ENCODE measurements at places on chromosomes 6 and 20.

- no peak for DNase-seq
Observed at GRCh38 chr6:112951829-112952228, 604.7 kb downstream of the RFPL4B start.

DNA sequence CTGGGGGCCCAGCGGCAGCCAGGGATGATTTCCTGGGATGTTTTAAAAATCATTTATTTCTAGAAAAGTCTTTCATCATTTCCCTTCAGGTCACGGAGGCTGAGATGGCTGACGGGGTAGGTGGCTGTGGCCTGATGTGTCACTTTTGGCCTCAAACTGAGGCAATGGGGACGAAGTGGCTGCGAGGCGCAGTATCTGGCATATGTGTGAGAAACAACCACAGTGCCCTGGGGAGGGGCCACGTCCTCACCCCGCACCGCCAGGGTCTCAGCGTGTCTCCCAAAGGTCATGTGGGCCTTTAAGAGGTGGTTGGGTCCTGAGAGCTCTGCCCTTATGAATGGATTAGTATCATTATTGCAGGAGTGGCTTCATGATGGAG lies 120.0 kb downstream of the CEBPB start:
- no peak for DNase-seq

GRCh38 chr20:64160118-64160517 lies 4.1 kb upstream of the MYT1 start:
- DNase-seq: no peak

DNA sequence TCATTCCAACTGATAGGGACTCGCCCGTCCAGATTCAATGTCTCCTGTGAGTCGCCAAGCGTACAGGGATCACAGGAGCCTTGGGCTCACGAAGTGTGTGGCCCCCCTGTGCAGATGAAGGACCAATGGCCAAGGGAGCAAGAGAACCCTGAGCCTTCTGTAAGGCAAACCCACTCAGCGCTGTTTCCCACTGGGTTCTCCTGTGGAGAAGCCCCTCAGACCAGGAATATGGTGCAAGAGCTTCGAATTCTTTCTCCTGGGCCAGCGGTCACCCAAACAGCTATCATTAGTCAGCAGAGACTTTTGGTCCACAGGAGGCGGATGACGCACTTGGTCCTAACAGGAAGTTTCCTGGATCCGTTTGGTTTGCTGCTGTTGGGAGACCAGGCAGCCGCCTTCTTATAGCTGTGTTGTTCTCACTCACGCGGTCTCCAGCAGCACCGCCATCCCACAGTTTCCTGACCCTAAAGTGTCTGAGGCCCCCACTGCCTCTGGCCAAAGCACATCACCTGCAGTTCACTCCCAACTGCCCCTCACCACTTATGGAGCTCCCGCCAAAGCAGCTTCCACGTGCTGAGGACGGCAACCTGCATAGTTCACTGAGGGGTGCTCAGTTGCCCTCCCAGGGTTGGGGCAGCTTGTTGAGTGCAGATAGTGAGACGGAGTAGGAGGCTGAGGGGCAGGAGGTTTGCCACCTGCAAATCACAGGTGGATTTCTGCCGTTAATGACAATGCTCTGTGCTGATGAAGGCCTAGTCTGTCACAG lies 268.6 kb downstream of the ERMARD start:
- no peak for DNase-seq
